ENCODE measurements at places on chromosomes 1 and 21.

DNA sequence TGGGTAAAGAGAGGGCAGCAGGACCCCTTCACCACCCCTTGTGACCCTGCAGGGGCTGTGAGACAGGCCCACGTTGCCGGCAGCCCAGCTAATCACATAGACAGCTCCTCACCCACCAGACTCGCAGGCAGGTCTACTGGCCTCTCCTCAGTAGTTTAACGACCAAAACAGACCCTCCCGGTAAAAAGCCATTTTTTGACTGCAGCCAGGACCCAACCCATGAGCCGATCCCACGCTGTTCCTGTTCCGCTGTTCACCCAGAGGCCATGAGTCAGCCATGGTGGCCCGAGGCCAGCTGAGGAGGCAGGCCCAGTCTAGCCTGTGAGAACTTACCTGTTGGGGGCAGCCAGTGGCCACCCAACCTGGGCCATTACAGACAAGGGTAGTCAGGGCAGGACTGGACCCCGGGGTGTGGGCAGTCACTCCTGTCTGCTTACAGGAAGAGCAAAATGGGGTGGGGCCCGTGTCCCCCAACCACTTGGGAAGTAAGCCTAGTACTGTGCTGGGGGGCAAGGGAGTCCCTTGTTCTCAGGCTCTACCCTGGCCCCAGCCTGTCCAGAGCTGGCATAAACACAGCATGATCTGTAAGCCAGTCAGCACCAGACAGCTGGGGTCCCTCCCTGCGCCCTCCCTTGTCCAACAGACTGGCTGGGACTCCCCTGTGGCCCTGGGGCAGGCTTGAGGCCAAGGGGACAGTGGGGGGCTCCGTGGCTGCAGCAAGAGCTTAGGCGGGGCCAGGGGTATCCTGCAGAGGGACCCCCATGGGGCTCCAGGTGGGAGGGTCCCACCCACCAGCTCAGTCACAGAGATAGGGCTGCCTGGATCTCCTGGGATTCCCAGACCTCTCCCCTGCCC, 61.9 kb downstream of the WNT9A start:
- peak; percentile 40 for DNase-seq

- no peak for DNase-seq
Measured at GRCh38 chr1:100328133-100328532, 24.2 kb upstream of the CDC14A start.

DNA sequence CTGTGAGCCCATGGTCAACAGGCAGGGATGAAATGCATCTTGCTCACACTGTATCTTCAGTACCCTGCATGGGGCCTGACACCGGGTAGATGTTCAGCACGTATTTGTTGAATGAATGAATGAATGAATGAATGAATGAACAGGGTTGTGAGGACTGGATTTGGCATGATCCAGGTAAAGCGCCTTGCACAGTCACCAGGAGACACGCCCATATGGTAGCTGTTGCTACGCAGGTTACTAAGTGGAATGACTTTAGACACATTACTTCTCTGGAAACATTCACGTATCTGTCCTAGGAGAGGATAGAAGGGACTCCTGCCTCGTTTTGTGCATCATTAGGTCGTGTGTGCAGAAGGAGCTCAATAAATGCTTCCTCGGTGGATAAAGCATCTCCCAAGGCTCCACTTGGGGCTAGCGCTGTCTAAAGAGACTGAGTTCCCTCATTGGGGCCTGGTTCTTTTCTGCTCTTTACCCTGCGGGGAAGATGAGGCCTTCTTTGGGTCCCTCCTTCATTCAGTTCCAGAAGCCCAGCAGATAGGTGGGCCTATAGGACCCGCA, 54.2 kb downstream of the NDUFS5 start:
- no peak for DNase-seq

DNA sequence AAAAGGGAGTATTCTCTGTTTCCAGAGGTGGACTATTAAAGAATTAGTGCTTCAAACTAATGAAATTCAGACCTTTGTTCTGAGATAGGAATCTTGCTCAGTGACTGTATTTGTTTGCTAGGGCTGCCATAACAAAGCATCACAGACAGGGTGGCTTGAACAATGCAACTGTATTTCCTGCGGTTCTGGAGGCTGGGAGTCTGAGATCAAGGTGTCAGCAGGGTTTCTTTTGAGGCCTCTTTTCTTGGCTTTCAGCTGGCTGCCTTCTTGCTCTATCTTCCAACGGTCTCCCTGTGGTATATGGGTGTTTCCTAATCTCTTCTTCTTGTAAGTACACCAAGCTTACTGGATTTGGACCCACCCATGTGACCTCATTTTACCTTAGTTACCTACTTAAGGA, 264.6 kb upstream of the PROX1 start:
- no peak for DNase-seq

DNA sequence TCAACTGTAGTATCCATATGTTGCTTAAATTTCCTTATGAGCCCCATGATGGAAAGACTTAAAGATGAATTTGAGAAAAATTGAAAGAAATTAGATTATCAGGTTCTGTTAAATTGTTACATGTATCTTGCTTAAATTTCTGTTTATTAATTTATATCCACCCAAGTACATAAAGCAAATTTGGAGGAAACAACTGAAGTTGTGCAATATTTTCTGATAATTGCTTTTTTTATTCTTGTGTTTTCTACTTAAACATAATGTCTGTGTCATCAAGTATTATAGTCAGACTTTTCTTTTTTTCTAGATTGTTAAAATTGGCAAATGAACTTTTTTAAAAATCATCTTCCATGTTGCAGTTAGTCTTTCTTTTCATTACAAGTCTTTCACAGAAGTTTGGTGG, 36.8 kb downstream of the RNF11 start:
- no peak for DNase-seq

- no peak for DNase-seq
Measured at GRCh38 chr1:53967409-53968124, 21.4 kb downstream of the LRRC42 start.

DNA sequence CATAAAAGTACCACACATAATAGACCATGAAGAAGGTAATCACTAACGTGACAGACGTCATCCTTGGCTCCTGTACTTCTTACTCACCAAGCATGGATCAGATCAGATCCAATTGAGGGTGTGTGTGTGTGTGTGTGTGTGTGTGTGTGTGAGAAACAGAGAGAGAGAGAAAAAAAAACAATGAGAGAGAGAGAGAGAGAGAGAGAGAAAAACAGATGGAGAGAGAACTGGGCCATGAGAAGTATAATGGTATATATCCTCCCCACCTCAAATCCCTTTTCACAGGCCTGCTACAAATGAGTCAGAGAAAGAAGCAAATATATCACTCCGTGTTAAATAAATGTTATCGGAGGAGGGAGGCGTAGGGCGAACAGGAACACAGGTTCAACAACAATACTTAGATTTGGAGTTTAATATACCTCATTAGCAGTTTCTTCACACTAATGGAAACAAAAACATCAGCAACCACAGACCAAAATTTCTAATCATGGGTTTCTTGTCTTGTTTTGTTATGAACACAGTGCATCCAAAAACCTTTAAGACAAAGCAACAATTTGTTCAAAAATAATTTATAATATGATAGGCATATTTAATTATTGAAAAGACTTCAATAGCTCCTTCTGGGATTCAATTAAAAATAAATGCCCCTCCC, 45.3 kb downstream of the TIAM1 start:
- DNase-seq, result peak; percentile 76

GRCh38 chr1:10673109-10673711, 123.2 kb downstream of the CASZ1 start:
- DNase-seq, result no peak

- DNase-seq, result peak; percentile 38
Measured at GRCh38 chr1:46394108-46394871, at the start of gene FAAH. Gene FAAH, plus strand, starts transcription at chr1:46394317. Its CDS starts 32 bp downstream, at chr1:46394349.

GRCh38 chr21:42740405-42740909, 87.0 kb downstream of the PDE9A start:
- no peak for DNase-seq

DNA sequence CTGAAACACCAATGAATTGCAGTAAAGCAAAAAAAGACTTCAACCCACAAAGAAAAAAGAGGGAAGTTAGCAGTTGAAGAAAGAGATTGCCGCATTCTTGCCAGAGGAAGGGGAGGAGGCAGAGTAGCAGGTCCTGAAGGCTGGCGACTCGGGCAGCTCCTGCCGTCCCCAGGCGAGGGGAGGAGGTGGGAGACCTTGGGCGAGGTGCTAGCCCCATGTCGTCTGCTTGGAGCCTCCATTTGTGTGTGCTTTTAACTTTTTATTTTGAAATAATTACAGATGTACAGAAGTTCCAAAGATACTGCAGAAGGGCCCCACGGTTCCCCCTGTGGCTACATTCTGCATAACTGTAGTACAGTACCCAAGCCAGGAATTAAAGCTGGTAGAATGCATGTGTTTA, 6.7 kb downstream of the TRPM2 start:
- no peak for DNase-seq

DNA sequence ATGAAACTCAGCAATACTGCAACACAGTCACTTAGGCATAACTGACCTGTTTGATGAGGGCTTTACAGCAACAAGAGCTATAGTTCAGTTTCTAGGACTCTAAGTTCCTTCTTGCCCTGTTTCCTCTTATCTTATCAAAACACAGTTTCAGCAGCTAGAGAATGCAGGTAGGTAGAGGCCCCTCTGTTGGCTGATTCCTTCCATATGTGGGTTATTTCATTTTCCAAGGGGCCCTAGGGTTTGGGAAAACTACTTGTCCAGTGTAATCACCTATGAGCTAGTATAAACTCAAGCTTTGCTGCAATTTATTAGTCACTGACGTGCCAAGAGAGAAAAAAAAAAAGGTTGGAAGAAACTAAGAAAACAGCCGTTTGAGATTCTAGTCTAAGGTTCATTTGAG, 607.7 kb upstream of the USP24 start:
- no peak for DNase-seq

DNA sequence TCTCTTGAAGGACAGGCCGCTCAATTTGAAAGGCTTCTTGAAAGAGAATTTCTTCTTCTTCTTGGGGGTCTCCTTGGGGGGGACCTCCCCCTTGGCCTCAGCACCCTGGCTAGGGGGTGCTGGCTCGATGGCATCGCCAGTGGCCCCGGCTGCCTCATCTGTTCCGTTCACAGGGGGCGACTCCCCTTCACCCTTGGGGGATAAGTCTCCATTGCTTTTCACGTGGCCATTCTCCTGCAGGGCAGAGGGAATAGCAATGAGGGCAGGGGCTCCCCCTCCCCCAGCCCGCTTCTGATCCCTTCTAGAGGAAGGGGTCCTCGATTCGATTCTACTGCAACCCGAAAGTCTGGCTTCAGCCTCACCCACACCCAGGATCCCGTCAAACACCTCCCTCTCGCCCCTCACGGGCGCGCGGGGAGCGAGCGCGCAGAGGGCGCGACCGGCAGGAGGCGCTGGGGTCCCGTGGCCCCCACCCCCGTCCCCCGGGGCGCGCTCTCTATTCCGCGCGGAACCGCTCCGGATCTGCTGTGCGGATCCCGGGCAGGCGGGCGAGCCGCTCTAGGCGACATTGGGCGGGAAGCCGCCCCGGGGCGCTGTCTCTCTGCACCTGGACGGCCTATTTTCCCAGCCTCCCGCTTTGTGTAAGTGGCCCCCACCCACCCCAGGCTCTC, 1.0 kb downstream of the MARCKSL1 start:
- no peak for DNase-seq

DNA sequence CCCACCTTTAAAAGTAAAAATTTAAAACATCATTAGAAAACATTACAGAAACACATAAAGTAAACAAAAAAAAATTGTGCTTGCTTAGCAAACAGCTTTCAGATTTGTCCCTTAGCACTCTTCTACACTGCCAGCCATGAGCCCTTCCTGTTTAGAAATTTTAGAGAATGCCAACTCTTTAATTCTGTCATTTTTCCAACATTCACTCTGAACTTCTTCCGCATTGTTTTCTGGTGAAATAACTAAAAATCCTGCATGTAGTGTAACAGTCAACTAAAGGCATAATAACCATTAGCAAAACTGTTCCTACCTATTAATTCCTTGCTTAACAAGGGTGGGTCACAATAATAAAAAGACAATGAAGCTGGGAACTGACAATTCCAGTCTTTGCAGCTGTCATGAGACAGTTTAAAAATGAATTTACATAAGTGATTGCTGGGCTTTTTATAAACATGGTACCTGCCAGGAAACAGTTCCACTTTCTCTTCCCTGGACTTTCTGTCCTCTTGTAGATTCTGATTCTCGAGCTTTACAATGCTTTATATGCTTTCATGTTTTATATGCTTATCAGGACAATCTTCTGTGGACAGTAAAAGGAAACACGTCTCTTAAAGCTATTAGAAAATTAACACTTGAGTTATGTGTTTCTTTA, 19.0 kb downstream of the GNG12 start:
- DNase-seq, result no peak

DNA sequence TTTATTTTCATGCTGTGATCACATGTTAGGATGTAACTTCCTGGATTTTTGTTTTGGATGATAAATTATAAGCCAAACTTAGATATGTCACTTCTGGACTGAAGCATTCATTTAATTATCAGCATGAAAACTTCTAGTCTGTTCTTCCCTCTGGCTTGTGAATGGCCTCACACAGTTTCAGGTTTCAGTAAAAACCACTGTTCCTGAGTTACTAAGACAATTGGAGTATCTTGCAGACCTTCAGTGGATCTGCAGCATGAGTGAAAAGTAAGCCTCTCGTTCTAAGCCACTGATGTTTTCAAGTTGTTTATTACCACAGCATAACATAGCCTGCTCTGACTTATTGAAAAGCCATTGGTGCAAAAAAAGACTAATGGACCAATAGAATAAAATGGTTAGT, 55.3 kb upstream of the RGS21 start:
- DNase-seq, result no peak

DNA sequence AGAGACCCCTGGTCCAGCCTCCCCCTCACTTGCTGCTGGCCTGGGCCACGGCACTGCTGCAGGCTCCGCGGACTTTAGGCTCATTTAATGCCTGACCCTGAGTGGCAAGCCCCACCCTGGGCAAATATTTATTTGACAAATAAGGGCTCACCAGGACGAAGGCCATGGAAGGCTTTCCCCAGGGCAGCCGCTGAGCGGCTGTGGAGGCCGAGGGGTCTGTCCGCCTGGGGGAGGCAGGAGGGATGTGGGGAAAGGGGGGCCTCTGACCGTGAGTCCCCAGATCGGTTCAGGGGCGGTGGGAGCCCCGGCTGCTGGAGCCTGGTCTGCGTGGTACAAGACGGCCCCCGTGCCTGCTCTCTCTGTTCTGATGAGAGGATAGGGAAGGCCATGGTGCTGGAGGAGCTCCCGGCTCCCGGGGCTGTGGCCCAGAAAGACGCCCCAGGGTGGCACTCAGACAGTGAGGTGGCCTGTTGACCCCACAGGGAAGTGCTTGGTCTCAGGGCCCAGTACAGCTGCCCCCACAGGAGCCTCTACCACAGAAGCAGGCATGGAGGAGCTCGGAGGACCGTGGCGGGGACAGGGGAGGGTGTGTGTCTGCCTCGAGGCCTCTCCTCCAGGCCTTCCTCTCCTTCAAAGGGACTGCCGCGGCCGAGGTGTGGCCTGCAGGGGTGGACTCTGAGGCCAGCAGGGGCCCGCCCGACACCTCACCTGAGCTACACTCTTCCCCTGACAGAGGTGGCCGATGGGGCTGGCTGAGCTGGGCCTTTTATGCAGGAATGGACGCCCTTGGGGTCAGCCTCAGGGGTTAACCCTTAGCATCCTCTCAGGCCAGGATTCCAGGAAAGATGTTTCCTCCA, 9.1 kb upstream of the C1orf159 start:
- no peak for DNase-seq
